ENCODE measurements at places on chromosomes 2 and 18.

DNA sequence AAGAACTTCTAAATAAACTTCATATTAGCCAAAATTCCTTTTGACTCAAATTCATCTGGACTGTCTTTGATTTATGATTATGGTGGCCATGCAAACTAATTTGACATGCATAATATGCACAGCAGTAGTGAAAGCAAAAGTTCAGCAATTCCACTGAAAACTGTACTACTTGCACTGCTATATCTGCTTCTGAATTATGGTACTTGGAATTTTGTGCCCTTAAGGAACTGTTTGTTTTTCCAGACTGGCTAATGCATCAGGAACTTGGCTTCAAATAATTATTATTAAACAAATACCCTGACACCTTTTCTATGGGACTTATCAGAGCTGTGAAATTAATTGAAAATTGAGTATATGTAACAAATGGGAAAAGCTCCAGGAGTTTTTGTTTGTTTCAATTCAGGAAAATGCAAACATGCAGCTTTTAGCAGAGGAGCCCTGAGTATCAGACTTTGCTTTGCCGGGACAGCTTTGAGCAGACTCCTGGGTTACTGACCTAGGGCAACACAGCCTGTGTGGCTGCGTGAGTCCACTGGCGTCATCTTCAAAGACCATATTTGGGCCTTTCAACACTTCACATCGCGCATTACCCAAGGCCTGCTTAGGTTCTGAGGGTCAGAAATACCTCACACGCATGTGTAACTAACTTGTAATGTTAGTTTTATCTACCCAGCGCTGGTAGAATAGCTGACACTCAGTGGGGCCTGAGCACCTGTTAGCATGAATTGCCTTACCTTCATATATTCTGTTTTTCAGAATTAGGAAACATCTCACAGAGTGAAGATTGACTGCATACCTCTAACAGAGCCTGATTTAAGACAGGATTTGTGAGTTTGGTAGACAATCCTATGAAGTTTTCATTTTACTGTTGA lies 35.4 kb downstream of the CFAP221 start:
- DNase-seq: no peak

GRCh38 chr2:168566974-168567665 lies 111.0 kb downstream of the CERS6 start:
- no peak for DNase-seq

DNA sequence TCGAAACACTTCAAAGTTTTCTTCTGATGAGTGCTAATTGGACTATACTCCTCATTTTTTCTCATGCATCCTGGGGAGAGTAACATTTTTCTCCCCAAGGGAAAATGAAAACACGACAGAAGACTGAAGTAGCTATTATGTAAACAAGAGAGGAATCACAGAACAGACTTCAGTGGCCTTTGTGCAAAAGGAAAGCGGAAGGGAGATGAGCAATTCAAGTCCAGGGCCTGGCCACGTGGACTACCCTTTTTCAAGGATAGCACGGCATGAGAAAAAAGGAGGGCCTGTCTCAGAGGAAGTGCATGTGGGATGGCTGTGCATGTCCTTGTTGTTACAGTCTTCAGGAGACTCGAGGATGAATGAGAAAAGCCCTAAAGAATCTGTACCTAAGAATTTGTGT lies 43.8 kb upstream of the KCNE4 start:
- no peak for DNase-seq

DNA sequence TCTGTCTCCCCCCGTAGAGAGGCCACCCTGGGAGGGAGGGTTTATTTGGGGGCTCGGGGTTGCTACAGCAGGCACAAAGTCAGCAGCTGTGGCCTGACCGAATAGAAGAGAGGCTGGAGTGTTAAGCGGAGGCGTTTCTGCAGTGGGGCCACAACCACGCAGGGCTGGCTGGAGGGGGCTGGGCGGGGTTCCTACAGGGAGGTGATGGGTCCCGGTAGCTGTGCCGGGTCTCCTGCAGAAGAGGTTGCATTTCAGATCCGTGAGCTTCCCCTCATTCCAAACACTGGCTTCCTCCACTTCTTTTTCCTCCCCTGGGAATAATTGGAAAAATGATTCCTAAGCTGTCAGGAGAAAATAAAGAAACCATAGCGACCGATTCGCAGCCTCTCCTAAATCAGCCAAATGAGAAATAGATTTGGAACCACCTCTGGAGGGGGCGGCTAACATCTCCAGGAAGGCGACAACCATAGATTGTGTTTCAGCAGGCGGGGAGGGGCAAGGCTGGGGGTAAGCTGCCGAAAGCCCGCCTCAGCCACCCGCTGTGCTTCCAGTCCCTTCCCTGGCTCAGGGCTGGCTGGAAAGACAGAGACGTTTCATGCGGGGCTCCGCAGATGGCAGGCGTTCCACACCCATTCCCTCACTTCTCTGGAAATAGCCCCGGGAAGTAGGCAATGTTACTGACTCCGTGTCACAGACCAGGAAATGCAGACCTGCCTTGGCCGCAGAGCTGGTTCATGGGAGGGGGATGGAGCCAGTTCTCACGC lies 85.6 kb upstream of the TAF1B start:
- no peak for DNase-seq

DNA sequence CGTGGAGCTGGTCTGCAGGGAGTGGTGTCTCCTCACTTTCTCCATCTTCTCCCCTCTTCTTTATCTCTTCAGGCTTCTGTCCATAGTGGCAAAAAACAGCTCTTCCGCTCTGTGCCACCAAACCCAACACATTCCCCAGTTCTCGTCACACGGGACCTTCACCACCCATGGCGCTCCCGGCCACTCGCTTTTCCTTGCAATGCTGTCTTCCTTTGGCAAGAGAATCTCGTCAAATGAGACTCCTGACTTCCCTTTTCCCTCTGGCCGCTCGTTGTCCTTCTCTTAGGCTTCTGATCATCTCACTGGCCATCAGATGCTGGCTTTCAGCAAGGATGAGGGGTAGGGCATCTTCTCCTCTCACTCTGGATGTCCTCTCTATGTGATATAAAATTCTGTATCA lies 72.9 kb downstream of the DCDC2C start:
- no peak for DNase-seq

DNA sequence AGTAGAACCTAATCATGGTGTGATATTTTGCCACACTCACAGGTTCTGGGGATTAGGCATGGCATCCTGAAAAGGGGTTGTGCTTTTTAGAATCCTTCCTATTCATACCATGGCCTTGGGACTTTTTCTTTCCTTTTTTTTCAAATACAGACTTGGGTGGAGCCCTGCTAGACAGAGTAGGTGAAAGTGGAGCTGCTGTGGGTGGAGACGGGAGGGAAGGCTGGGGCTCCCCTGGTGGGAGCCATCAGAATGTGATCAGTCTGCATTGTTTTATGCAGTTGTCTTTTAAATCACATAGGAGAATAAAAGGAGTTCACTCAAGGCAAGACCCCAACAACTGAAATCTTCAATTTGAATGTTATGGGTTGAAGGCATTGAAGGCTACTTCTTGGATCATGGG lies 130.2 kb downstream of the VAPA start:
- DNase-seq: no peak

DNA sequence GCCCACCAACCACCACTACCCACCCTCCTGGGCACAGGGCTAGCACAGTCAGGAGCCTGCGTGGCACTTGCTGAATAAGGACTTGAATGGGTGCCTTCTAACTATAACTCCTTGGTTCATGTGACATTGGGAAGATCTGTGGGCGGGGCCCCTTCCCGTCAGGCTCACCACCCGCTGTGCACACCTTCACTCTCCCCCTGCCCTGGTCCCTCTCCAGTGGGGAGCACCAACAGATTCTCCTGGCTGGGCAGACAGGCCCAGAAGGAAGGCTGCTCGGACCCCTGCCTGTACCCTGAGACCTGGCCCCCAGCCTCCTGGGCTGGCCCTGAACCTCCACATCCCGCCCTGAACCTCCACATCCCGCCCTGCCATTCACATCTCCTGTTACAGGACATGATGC lies 33.4 kb upstream of the POMC start:
- DNase-seq: no peak

DNA sequence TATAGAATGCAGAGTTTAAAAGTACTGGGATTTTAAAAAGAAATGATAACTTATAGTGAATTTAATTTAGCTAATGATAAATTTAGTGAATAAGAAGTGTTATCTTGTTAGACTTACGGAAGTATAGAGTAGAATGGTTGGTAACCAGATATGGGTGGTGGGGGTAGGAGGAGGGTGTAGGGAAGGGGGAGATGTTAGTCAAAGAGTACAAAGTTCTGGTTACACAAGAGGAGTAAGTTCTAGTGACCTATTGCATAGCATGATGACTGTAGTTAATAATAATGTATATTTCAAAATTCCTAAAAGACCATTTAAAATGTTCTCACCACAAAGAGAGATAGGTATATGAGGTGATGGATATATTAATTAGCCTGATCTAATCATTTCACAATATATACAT lies 184.8 kb upstream of the STON1 start:
- no peak for DNase-seq

DNA sequence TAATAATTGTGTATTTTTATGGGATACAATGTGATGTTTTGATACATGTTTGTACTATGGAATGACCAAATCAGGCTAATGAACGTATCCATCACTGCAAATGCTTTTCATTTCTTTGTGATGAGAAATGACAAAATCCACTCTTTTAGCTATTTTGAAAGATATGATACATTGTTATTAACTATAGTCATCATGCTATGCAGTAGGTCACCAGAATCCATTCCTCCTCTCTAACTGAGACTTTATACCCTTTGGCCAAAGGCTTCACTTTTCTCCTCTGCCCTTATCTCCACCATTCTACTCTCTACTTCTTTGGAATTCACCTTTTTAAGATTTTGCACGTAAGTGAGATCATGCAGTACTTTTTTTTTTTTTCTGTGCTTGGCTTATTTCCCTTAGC lies 44.5 kb upstream of the TMEM17 start:
- DNase-seq: no peak

- no peak for DNase-seq
Measured at GRCh38 chr2:157928372-157928771, 52.2 kb upstream of the ACVR1 start.

GRCh38 chr2:9260464-9260918 lies 53.9 kb downstream of the ASAP2 start:
- DNase-seq: no peak

DNA sequence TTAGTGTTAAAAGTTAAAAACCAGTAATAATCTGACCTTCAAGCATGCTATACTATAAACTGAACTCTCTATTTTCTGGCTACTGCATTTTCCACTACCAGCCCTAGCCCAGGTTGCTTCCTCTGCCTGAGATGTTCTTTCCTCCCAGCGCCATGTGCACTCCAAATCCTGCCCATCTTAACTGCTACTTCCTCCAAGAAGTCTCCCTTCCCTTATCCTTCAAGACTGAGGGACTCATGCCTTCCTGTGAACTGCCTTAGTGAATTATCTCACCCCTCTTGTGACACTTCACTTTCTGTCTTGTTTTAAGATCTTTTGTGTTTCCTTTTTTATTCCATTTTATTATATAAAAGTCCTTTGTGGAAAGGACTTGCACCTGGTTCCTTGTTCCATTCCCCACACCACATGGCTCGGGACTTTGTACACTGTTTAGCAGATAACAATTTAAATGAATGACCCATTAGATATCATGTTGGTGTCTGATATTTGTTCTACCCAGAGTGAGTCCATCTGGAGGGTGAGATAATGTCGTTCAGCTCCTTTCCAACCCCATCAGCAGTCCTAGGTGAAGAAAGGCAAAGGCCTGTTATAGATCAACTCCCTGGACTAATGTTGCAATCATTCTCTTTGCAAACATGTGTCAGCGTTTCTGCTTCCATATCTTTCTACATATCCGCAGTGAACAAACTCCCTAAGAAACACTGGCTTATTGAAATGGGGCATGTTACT lies 20.9 kb upstream of the AGFG1 start:
- DNase-seq: no peak

GRCh38 chr18:9221040-9221439 lies 84.5 kb downstream of the ANKRD12 start:
- no peak for DNase-seq

DNA sequence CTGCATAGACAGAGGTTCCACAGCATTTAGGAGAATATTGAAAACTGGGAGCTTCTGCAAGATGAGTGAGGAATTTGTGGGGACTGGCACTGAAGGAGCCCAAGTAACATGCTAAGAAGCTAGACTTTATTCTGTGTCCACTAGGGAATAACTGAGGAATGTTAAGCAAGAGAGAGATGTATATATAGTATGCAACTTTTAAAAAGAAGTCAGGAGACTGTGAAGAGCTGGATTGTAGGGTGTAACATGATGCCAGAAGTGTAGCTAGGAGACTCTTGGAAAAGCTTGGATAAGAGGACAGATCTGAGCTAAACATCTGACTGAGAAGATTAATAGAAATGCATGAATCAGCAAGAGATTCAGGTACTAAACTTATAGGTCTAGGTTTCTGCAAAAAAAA lies 270.6 kb upstream of the MMADHC start:
- no peak for DNase-seq

DNA sequence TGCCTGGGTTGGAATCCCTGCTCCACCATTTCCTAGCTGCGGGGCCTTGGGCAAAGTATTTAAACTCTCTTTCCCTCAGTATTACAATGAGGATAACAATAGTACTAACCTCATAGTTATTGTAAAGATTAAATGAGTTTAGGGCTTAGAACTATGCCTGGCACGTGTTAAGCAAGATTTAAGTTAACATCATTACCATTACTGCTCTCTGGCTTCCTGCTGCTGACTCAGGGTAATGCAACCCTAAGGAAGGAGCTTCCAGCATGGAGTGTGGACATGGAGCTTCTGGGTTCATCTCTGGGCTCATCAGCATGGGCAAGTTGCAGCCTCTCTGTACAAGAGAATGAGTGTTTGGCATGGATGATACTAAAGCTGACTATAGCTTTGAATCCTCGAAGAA lies 374.2 kb upstream of the MAP2 start:
- DNase-seq: no peak

- no peak for DNase-seq
Measured at GRCh38 chr2:143475041-143475776, 346.0 kb downstream of the ARHGAP15 start.

DNA sequence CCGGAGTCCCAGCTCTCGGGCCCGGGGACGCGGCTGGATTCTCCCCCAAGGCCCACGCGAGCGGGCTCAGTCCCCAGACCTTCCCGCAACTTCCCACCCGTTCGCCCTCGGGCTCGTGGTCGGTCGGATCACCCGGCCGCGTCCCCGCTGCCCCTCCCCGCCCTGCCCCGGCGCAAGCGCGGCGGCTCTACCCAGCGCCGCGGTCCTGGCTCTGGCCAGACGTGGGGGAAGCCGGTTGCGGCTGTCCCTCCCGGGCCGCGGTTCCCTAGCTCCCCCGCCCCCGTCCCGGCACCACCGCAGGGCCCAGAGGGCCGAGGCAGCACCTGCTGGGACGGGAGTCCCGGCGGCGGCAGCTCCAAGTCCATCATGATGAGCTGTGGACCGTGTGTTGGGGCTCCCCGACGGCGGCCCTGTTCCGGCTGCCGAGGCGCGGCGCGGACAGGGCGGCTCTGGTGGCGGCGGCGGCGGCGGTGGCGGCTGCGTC lies 276 bp downstream of the NFE2L2 start:
- DNase-seq: no peak
